Smooth muscle cell of the brain vasculature (primary cell): ENCODE measurements at places on chromosomes 1 and 21.

GRCh38 chr1:9371951-9372350, 79.3 kb downstream of the SPSB1 start:
- DNase-seq = no peak

DNA sequence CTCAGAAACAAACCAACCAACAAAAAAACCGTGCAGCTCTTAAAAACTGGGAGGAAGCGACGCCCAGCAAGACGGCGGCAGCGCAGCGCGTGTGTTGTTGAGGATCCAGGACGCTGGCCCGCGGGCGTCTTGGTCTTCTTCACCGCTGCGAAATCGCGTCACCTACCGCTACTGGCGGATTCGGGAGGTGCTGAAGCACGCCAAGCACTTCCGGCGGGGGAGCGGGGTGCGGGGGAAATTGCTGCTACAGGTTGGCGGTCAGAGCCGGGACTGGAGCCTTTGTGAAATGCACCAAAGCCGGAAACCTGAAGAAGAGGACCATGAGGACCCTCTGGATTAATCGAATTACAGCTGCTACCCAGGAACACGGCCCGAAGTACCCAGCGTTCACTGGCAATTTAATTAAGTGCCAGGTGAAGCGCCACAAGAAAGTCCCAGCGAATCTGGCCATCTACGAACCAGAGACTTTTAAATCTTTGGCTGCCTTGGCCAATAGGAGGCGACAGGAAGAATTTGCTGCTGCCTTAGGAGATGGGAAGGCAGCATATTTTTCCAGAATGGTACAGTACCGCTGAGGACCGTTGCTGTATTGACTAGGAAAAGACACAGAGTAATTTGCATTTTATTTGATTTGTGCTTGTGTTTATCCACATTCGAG, 11.9 kb upstream of the RIPPLY3 start:
- DNase-seq = no peak

- no peak for DNase-seq
These were observed 10.5 kb downstream of the MAEL start for GRCh38 chr1:166999500-167000055.

DNA sequence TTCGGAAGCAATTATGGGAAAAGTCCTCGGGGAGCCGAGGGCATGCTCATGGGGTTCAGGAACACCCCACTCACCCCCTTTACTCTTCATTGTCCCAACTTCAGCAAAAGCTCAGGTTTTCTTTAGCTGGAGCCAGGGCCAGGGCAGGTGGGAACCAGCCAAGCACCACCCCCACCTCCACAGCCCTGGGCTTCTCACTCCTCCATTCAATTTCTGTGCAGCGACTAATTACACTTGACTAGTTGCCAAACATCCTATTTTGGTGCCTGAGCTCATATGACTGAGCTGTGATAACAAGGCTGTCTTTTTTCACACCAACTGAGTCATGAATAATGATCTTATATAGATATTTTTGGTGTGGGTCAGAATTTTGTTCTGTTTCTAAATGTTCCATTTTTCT, 257.2 kb upstream of the AJAP1 start:
- DNase-seq = no peak

DNA sequence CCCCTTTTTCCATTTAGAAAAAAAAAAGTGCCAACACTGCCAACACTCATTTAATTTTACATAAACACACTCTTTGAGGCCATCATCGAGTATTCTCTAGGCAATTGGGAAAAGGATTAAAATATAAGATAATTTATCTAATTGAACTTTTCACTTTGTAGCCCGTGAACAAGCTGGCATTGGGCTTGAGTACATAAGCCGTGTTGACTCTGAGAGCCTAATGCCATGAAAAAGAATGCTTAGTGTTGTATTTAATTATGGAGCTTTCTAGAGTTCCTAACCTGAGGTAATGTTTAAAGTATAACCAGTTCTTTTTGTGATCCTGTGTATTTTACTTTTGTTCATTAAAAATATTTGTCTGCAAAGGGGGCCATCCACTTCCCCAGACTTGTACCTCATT, 193.8 kb downstream of the LYPLAL1 start:
- no peak for DNase-seq

DNA sequence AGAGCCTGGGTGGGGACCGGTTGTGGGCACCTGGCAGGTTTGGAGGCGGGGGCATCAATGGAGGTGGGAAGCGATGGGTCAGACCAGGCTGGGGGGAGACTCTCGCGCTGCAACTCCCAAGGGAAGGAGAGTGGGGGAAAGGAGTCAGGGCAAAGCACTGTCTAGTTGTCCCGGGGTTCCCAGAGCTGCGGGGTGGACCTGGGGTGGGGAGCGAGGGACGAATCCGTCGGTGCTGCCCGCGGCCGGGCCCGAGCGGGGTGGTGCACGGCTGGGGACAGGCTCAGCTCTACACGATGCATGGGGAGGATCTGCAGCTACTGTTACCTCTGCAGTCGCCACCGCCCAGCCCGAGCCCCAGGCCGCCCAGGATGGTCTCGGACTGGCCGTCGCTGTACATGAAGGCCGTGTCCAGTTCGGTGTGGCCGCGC, 427 bp downstream of the AKR7A2 start:
- no peak for DNase-seq

- no peak for DNase-seq
These were observed 52.0 kb upstream of the RPL11 start for GRCh38 chr1:23639460-23640095.

- DNase-seq = no peak
These were observed 879 bp upstream of the PLPPR5 start for GRCh38 chr1:99005537-99005942.

- DNase-seq = no peak
These were observed 759.0 kb downstream of the LTN1 start for GRCh38 chr21:28233536-28234220.

- no peak for DNase-seq
These were observed 115.8 kb downstream of the DUSP10 start for GRCh38 chr1:221626041-221626440.

GRCh38 chr1:19682257-19682656, 17.6 kb downstream of the HTR6 start:
- no peak for DNase-seq

- DNase-seq = no peak
These were observed 84.6 kb upstream of the DPYD start for GRCh38 chr1:98005326-98006010.

GRCh38 chr1:85865213-85865612, 157.0 kb upstream of the ZNHIT6 start:
- no peak for DNase-seq

GRCh38 chr1:213075725-213076124, 24.7 kb downstream of the RPS6KC1 start:
- DNase-seq = no peak
